ENCODE measurements at places on chromosomes 6 and 20.

- no peak for DNase-seq
Measured at GRCh38 chr6:24856901-24857670, 58.4 kb upstream of the ARMH2 start.

DNA sequence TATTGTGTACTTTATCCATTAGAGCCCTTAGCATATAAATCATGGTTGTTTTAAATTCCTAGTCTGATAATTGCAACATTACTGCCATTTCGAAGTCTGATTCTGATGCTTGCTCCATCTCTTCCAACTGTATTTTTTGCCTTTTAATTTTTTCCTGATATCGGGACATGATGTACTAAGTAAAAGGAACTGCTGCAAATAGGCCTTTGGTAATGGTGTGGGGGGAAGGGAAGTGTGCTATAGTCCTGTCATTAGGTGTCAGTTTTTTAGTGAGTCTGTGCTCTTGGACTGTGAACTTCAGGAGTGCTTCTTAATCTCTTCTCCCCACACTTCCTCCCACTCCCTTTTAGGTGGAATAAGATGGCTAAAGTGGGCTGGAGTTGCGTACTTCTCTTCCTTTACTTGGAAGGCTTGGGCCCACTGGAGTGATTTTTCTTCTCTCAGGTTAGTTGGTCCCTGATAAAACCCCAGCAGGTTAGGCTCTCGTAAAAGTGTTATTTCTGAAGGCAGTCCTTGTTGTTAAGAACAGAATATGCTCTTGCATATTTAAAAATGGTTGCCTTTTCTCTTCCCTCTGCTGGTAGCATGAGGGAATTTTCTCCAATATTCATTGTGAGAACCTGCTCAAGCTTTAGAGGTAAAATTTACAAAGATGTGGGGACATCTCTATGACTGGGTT lies 18.1 kb downstream of the STXBP5 start:
- no peak for DNase-seq

DNA sequence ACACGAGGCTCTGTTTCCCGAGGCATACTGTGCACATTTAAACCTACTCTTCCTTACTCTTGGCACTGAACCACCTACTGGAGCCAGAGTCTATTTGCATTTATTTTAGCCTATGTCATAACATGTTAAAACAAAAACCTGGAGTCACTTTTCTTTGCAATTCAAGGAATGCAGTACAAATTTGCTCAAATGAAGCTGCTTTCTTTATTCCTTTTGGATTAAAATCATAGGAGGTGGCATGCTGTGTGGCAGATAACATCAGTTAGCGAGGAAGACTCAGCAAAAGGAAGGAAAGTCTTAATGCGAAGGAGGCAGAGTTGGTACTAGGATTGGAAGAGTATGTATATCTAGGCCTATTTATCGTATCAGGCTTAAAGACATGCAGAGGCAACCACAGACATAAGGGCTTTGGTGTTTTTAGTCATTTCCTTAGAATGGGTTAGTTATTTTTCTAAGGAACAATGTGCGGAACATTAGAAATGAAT lies 92.9 kb downstream of the SAMD3 start:
- no peak for DNase-seq

DNA sequence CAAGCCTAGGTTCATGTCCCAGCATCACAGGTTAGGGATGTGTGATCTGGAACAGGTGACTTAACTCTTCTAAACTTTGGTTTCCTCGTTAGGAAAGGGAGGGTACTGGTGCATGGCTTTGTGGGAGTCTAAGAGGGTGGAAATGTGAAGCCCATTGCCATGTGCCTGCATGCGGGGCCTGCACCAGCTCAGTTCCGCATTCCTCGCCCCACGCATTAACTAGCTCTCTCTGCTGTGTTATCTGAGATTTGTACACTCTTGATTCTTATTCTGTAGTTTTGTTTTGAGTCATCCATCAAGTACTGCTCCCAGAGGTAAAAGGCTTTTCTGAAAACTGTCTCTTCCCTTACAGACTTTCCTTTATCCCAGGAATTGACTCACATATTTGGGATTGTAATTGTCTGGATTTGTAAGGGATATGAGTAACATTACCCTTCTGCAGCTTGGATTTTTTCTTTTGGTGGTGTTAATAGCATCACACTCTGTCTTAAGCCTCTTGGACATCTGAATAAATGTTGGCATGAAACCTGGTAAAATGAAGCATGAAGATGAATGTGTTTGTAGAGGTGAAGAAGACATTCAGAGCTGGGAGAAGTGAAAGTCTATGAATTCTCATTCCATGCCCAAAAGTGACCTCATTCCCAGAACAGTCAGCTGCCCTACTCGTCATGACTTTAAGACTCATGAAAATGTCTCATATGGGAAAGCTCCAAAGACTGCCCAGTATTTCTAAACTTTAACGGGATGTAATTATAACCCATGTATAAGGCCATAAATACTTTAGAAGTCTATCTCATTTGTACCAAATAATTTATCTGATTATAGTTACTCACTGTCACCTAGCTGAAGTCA lies 357.3 kb downstream of the FOXA2 start:
- peak; percentile 41 for DNase-seq

DNA sequence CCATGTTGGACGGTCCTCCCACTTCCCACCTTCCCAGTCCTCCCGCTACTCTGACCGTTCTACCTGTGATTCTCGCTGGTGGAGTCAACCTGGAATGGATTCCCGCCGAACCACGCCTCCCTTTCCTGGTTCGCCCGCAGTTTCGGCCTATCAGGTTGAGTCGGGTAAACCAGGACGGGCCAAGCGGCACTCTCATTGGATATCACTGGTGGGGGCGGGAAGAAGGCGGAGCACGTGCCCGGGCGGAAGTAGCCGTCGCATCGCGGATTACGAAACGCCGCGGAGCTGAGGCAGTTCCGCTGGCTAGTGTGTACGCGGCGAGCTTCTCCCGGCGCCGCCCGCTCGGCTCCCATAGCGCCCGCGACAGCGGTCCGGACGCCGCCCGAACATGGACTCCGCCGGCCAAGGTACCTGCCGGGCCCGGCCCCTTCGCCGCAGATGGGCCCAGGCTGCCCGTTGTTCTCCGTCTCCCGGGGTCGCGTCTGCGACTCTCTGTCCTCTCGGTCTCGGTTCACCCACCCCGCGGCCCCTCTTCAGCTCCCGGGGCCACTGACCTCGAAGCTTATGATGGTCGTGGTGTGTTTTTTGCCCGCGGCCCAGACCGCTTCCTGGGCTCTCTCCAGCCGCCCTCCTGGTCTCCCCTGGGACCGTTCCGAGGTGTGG lies at the start of gene TPD52L2:
Gene TPD52L2 (plus strand): TSS at position 293 of the 663 bp plus-strand sequence. CDS start 96 bp downstream, at position 389.
- DNase-seq = peak; percentile 99

GRCh38 chr6:39590871-39591393 lies 134.3 kb downstream of the KIF6 start:
- DNase-seq = no peak

GRCh38 chr6:132715204-132715603 lies 1.3 kb upstream of the VNN1 start:
- no peak for DNase-seq

GRCh38 chr20:54163402-54163801 lies 10.4 kb downstream of the CYP24A1 start:
- no peak for DNase-seq

GRCh38 chr6:75893776-75894152 lies 144.7 kb downstream of the MYO6 start:
- DNase-seq = no peak

GRCh38 chr6:137237413-137238170 lies 18.4 kb upstream of the IFNGR1 start:
- DNase-seq = no peak

GRCh38 chr20:31920275-31920855 lies 31.5 kb downstream of the PDRG1 start:
- no peak for DNase-seq

- DNase-seq = no peak
Measured at GRCh38 chr20:10633718-10634117, 40.1 kb downstream of the JAG1 start.

DNA sequence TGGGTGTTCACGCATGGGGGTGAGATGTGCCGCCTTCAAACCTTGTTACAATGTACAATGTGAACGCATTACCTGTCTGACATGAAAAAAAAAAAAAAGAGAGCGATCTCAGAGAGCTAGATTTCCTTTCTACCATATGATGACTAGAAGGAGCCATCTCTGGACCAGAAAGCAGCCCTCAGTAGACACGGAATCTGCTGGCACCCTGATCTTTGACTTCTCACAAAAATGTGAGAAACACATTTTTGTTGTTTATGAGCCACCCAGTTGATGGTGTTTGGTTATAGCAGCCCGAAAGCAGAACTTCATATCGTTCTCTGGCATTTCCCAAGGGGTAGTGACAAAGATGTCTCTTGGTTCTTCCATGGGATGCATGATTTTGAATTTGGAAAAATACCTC lies 33.5 kb upstream of the EPB41L1 start:
- no peak for DNase-seq

GRCh38 chr6:20182926-20183521 lies 29.2 kb downstream of the MBOAT1 start:
- DNase-seq = no peak

- no peak for DNase-seq
Measured at GRCh38 chr20:24770628-24771541, 178.2 kb upstream of the CST7 start.

All from renal cortex interstitium (tissue), 15 donors.